ENCODE measurements at places on chromosomes 2 and 18.

GRCh38 chr18:53796040-53796729 lies 428.3 kb downstream of the MBD2 start:
- peak; percentile 60 for DNase-seq

GRCh38 chr2:191020742-191021381 lies 6.9 kb upstream of the STAT1 start:
- DNase-seq, result peak; percentile 88

GRCh38 chr18:23883277-23883790 lies 131.2 kb upstream of the TTC39C start:
- no peak for DNase-seq

- DNase-seq, result no peak
Measured at GRCh38 chr2:74048147-74048546, 63.4 kb downstream of the TET3 start.

DNA sequence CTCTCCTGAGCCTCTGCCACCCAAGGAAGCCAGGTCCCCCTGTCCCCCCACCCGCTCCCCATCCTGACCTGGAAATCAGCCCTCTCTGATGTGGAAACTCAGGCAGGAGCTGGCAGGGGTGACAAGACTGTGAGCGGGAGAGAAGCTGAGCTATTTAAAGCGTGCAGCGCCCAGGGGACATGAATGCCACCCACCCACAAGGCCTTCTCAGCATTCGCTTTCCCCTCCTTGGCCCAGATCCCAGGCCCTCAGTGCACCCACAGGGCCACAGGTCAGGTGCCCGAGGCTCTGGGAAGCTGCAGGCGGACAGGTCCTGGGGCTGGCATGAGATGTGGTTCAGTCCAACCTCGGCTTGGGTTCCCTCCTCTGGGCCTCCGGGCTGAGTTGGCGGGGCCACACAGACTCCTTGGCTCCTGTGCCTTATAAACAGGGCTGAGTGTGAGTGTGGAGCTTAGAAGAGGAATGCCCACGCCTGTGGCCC lies 168.3 kb downstream of the SMAD7 start:
- no peak for DNase-seq

DNA sequence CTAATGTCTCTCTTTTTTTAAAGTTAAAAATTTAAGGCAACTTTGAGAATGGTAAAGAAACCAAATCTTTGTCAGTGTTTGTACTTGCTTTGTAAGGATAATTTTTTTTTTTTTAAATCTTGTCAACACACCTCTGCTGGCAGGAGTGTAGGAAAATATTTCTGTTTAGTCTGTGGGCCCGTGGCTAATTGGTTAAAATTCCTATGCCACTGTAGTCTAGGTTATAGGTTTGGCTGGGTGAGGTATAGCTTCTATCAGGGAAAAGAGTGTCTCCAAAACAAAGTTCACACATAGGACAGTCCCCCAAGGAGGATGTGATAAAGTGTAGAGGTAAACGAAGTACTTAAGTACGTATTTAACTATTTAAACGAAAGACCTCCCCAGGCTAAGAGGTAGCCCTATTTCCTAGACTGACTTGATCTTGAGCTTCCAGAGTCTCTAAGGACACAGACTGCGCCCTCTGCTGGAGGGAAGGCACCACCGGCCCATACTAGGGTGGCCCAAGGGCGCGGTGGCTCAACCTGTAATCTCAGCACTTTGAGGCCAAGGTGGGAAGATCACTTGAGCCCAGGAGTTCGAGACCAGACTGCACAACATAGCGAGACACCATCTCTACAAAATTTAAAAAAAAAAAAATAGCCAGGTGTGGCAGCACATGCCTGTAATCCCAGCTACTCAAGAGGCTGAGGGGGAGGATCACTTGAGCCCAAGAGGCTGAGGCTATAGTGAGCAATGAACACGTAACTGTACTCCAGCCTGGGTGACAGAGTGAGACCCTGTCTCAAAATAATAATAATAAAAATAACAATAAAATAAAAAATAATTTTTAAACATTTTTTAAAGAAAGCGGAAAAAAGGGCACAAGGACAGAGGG lies 8.9 kb downstream of the TEX44 start:
- peak; percentile 85 for DNase-seq

DNA sequence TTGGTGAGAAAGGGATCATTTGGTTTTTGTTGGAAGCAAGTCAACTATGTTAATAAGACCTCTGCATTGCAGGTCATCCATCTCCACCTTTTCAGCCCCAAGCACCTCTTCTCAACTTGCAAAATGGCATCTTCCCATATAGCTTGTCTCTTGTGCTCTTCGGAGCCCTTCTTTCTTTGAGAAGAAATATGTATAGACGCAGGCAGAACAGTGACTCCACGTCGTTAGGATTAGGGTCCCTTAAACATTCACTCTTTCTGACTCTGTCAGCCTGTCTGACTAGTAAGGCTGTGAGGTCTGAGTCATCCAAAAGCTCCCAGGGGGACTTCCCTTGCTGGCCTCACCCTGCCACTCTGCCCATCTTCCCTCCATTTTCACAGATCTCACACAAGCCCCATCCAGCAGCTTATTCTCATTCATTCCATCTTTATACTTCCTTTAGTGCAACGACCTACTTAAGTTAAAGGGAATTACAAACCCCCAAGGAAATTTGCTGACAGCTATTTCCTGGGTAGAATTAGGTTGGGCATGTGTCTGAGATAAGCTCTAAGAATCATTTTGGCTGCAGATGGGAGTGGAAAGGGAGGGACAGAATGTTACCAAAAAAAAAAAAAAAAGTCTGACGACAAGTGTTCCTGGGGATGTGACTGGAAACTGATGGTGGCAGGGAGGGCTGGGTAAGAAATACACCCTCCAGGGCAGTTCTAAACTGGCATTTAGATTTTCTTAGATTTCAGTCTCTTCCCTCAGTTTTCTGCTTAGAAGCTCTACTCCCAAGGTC lies 37.7 kb upstream of the MEX3C start:
- DNase-seq, result peak; percentile 89

DNA sequence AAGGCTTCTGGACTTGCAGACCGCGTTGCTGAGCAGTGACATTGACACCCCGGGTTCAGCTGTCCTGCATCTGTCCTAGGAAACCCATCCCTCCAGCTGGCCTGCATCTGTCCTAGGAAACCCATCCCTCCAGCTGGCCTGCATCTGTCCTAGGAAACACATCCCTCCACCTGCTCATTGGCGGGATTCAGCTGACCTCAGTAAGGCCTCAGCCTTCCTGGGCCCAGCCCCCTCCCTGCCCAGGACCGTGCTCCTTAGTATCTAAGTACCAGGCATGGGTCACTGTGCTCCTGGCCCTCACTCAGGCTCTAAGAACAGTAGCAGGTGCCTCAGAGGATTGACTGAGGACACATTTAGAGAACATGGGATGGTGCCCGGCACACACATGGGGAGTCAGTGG lies 1.2 kb downstream of the MLPH start:
- DNase-seq, result no peak

GRCh38 chr2:9590641-9591040 lies 35.0 kb upstream of the ADAM17 start:
- no peak for DNase-seq

GRCh38 chr2:158056875-158057274 lies 44.8 kb upstream of the UPP2 start:
- no peak for DNase-seq

- DNase-seq, result no peak
Measured at GRCh38 chr2:48391616-48392015, 138.3 kb upstream of the STON1 start.

- peak; percentile 73 for DNase-seq
Measured at GRCh38 chr2:110678457-110679336, 834 bp upstream of the BUB1 start.

DNA sequence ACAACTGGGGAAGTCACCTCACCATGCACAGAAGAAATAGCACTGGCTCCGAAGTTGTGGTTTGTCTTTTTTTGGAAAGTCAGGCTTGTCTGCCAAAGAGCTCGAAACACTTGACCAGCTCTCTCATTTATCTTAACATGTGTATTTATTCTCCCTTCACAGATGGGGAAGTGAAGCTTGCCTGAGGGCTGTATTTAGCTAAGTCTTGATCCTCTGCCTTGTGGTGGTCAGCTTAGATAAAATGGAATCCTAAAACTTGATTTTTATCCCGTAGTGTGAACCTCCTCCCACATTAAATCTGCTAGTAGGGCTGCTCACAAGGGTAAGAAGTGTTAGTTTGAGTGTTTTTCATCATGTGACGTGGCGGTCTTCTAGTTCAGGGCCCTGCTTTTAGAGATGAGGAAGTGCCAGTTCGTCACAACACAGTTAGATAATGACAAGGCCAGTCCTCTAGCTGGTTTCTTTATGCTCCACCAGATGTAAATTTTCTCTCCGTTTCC lies 89.7 kb downstream of the TMEM247 start:
- peak; percentile 50 for DNase-seq

DNA sequence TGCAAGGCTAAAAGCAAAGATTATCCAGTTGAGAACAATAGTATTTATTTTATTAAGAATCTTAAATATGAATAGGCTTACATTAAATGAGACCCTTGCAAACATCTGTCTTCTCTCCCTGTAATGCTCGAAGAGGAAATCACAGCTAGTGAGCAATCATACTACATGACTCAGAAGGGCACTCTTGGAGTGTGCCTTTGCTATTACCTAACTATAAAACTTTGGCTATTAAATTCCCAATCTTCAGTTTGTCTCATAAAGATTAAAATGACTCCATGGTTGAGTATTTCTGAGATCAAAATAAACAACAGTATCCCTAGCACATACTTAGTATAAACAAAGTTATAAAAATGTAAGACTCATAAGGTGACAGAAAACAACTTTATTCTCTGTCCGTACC lies 296.9 kb downstream of the KCNJ3 start:
- no peak for DNase-seq

GRCh38 chr2:181354626-181355025 lies 102.6 kb upstream of the ITGA4 start:
- peak; percentile 64 for DNase-seq

DNA sequence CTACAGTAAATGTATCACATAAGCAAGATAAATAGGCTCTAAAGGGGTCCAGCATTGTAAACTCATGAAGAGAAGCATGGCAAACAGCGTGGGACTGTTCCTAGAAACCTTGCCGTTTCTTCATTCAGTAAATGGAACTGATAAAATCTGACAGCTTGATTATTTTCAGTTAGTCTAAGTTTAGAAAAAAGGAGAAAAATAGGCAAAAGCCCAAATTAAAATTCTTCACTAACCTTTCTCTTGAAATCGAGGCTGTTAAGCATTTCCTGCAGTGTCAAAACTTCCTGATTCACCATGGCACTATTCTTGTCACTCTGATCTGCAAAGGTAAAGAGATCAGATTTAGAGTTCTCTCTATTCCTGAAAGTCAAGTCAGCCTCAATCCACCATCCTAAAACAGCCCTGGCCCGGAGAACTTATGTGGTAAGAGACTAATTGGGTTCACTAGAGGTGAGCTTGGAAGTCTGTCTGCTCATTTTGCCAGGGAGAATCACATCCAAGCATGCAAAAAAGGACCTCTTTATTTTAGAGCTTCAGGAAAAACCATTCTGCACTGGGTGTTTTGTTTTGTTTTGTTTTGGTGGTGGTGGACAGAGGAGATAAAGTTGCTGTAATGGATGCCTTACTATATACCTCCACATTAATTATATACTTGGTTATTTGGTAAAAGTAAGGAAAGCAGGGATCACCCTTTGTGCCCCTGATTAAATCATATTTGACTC lies 52.4 kb upstream of the STAT1 start:
- DNase-seq, result peak; percentile 29

DNA sequence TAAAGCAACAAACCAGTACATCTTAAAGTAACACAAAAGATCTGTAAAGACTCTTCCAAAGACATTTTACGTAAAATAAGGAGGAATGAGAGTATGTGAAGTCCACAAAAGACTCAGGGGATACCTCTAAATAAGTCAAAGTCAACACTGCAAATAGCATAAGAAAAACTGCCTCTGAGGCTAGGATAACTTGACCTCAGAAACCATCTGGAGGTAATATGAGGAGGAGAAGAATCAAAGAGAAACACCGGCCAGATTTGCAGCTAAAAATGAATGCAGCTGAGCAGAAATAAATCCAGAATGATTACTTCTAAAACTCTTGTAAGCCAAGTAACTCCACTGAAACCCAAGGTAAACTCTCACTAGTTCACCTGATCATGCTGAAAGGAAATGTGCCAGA lies 52.2 kb upstream of the ERMN start:
- DNase-seq, result no peak

Measured in NB4 (cell line).